ENCODE measurements at places on chromosomes 1 and 21. TPM values are rescaled to one million over a fixed set of nuclear protein-coding genes. Genes with fewer than 3 reads are reported as not detected.

Gene WNT3A
- total RNA-seq: not detected

Gene PLEKHN1
- 0.54 TPM for total RNA-seq

- DNase-seq: no peak
Observed at GRCh38 chr1:226692823-226693222, 46.3 kb downstream of the ITPKB start.

DNA sequence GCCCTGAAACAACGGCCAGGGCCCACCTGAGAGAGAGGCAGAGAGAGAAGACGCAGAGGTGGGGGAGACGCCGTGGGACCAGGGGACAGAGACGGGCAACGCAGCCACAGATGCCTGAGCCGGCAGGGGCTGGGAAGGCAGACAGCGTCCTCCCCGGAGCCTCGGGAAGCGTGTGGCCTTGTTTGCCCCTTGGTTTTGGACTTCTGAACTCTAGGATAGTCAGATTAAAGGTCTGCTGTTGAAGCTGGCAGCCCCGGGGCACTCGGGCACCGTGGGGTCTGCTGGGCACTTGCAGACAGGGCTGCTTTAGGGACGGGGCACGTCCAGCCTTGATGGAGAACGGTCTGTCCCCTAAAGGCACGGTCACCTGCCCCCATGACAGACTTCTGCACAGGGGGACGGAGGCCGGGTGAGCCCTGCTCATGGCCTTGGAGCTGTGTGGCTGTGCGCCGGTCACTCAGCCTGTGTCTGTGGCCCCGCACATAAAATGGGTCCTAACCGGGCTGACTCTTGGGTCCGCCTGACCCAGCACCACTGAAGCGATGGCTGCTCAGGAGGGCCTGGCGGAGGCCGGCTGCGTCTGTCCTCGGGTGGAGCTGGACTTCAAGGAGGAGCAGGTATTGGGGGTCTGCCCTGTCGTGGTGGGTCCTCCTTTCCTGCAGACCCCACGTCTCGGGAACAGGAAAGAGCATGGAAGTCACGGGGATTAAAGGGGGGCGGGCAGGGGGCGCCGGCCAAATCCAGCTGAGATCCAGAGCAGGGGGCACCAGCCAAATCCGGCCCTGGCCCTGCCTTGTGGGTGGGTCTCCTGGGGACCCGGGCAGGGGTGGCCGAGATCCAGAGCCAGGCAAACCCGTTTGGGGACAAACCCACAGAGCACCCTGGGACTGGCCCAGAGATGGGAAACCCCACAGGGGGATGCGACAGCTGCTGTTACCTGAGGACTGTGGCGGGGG lies 9.6 kb upstream of the RNF223 start:
- DNase-seq: no peak

DNA sequence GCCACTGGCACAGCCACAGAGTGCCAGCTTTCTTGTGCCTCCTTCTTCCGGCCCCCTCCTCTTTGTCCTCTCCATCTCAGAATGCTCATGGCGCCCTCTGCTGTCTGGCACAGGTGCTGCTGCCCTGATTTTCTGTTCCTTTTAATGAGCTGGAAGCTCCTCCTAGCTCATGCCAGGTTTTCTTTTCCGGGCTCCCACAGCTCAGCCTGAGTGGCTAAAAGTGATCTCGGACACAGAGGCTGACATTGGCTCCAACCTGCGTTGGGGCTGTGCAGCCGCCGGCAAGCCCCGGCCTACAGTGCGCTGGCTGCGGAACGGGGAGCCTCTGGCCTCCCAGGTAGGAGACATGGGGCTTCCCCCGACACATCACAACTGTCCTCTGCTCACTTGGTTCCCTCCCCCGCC lies 18.7 kb downstream of the CNTN2 start:
- peak; percentile 66 for DNase-seq

Gene C2CD2
- 20.2 TPM for total RNA-seq

- peak; percentile 49 for DNase-seq
Observed at GRCh38 chr21:37878946-37879660, 37.2 kb downstream of the KCNJ6 start.

Gene CATSPERE
- total RNA-seq: 0.49 TPM

- DNase-seq: no peak
Observed at GRCh38 chr1:11027316-11027715, 14.9 kb downstream of the TARDBP start.

DNA sequence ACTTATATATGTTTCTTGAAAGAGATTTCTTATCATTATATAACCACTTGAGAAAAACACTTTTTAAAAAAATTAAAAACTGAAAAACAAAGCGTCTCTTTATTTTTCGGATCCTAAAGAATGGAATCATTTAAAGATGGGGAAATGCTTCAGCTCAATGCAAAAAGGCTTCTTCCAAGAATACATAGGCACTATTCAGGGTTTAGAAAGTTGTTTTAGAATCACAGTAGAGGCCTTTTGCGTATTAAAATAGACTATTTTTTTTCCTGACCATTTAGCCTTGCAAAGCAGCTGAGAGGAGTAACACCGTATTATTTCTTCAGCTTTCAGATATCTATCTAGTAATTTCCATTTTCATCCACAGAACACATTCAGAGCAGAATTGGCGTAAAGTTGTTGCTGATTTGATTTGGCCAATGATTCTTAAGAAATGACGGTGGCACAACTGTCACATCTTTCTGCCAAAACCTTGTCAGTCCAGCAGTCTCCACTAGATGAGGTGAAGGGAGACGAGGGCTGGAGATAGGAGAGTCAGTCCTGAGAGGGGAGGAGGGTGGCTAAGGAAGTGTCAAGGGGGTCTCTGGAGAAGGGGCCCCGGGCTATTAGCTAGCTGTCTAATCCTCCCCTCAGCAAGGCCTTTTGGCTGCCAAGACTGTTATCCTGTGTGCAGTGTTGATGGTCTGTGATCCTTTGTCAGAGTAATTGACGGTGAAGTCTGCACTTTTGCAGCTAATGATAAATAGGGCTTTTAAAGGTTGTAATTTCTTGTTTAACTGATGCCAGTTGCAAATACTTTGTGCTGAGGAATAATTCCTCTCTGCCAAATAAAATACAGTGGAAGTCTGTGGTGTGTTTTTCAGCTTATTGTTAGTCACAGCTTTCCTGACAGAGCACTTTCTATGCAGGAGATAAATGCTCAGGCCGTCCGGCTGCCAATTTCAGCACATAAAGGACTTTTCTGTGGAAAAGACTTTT lies 34.7 kb downstream of the PRRX1 start:
- DNase-seq: peak; percentile 94

DNA sequence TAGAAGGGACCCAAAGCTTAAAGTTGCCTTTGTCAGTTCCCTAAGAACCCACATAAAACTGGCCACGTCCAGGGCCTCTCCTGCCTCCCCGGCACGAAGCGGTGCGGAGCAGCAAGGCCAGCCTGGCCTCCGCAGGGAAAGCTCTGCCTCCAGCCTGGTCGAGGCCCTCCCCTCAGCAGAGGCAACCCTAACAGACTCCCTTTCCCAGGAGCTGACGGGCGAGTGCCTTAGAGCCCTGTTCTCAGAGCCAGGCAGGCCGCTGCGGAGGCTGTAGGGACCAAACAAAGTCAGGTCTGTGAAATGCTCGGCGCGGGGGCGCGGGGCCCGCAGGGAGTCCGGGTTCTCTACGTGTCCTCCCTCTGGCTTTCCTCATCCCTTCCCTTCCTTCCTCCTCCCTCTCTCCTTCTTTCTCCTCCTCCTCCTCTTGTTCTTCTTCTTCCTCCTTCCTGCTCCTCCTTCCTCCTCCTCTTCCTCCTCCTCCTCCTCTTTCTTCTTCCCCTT lies 40.7 kb downstream of the RIPK4 start:
- DNase-seq: no peak

- no peak for DNase-seq
Observed at GRCh38 chr1:29783508-29784275, 547.4 kb downstream of the PTPRU start.

DNA sequence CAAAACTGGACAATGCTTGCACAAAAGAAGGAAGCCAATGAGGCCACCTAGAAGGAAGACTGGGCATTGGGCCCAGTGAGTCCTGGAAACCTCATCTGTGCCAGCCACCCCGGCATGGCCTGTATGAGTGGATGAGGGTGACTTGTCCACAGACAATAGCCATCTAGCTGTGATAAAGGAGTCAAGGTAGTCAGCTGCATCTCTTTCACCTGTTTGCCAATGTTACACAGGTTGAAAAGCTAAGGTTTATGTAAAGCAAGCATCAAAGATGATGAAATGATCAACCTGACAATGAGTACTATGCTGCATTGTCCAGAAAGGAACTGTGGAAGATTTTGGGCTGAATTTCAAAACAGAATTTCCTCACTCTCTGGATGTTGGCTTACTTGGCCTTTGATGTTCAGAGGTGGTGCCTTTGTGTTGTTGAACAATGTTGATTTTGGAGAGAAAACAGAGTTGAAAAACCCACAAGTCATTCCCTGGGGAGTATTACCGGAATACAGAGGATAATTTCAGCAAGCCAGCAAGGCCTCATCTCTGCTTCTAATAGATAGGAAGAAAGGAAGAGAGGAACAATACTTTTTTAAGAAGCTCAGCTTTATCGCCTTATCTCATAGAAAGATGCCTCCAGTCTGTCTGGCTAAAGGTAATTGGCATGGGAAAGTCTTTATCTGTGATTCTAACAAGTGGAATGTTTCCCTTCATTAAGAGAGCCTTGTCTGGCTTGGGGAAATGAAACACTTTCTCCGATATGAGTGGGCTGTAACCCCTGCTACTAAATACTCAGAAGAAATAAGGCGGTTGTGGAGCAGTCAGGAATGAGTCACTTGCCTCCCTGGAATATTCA lies 11.4 kb upstream of the SELE start:
- peak; percentile 96 for DNase-seq

GRCh38 chr1:230049731-230050130 lies 17.3 kb upstream of the GALNT2 start:
- no peak for DNase-seq

Gene KCNE2
- total RNA-seq: not detected

Gene LCE3D
- not detected for total RNA-seq

Gene NUAK2
- 0.74 TPM for total RNA-seq

- DNase-seq: no peak
Observed at GRCh38 chr1:156097499-156098178, 15.4 kb upstream of the MEX3A start.

- DNase-seq: no peak
Observed at GRCh38 chr1:208525417-208525816, 281.2 kb upstream of the PLXNA2 start.

Data from fibroblast of the aortic adventitia (primary cell).